ENCODE measurements at places on chromosomes 4 and X.

GRCh38 chr4:26372525-26373172 is 51.8 kb downstream of the RBPJ start:
- DNase-seq = no peak

DNA sequence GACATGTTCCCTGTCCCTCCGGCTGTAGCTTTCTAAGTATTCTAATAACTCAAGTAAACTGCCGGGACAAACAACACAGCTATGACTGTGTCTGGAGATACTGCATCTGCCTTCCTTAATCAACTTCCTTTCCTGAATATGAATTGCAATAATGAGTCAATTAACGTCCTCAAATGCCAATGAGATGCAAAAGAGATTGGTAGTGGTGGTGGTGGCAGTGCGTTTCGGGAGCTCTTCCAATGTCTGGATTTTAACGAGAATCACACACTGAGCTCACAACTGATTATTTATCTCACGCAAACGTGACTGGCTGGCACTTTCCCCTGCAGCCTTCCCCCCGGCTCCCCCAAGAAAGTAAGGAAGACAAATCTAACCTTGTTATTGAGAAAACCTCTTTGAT is 226.1 kb upstream of the GK2 start:
- no peak for DNase-seq

- no peak for DNase-seq
These were observed 10.7 kb downstream of the GPRIN3 start for GRCh38 chr4:89296896-89297295.

- DNase-seq = no peak
These were observed 79.1 kb downstream of the TECRL start for GRCh38 chr4:64330143-64330542.

DNA sequence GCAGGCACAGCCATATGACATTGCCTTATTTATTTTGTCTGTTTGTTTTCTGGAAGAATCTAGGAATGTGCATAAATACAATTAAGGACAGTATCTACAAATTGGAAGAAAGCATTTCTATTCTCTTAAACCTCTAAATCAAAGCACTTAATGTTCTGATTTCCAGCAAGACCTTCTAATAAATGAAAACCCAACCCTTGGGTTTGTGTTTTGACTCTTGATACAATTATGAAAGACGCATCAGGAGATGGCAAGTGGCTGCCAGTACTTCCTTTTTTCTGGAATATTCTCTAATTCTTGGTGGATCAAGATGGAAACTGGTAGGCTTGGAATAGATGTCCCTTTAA is 437 bp upstream of the CPE start:
- no peak for DNase-seq

- no peak for DNase-seq
These were observed 568.0 kb downstream of the STIM2 start for GRCh38 chr4:27428661-27429060.

DNA sequence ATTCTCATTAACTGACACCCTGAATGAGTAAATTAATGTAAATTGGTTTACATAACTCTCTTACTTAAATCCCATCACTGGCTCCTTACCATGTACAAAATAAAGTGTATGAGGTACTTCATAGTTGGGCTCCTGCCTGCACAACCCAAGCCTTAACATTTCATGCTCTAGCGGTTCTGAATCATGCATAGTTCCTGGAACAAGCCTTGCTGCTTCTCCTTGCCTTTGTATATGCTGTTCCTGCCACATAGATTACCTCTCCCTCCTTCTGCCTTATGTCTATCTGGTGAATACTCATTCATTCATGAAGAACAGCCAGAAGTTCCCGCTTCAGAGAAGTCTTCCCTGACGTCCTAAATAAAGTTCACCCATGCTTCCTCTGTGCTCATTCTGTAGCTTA is 594.7 kb downstream of the SMARCA1 start:
- DNase-seq = no peak

DNA sequence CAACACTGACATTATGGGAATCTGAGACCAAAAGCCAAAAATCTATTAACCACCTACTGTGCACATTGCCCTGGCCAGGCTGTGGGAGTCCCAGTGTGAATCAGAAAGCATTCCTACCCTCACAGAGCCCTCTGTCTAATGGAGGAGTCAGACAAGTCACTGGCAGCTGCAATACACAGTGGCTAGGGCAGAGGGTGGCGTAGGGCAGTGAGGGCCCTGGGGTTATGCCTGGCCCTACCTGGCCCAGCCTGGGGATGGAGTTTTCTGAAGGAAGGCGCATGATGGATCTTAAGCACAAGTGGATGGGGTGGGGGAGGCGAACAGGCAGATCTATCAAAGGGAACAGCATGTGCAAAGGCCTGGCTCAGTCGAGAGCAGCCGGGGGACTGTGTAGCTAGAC is 10.8 kb downstream of the JAKMIP1 start:
- DNase-seq = no peak

- DNase-seq = no peak
These were observed 13.2 kb downstream of the SPOCK3 start for GRCh38 chr4:167221084-167221483.

DNA sequence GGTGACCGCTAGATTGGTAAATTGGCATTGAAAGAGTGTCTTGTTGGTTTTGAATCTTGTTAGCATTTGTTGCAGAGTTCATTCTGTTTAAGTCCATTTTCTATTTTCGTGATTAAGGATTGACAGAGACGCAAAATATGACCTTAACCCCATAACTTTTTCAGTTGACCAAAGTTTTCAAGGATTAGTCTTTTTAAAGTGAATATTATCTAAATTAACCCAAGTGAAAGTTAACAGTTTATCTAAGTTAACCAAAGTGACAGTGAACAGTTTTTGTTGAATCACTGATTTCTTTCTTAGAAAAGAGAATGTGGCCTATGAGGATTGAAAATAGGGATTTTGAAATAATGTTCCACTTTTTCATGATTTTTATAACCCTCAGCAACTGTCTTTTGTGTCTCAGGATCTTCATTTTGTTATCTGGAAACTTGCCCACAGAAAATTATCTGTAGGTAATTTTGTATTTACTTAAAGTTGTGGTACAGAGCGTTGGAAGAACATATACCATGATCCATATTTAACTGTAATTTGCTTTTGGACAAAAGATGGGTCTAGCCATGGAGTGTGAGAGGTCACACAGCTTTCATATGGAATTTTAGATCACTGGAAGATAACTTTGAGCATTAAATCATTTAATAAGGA is 3.3 kb downstream of the CPEB2 start:
- DNase-seq = no peak

GRCh38 chrX:74080165-74080564 is 223.8 kb upstream of the ZCCHC13 start:
- DNase-seq = no peak

GRCh38 chr4:74632634-74633033 is 161.7 kb downstream of the BTC start:
- no peak for DNase-seq

Measured in activated CD8-positive, alpha-beta memory T cell treated with anti-CD3 and anti-CD28 coated beads for 1 hour (primary cell).